NCI-H774 (cell line): ENCODE measurements at places on chromosomes 3 and 15.

DNA sequence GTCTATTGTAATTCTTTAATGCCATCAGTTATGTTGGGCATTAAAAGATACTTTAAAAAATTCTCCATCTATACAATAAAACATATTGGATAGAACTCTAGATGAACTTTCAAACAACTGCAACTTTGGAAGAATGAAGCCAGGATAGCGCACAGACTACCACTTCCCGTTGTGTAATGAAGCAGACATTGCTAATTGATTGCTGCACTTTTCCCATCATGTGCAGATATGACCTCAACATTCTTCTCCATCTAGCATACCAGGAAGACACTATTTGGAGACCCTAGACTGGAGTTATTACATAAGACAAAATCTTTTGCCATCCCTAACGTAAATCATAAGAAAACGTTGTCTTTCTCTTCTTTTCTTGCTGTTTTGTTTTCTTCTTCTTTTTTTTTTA, 75.0 kb downstream of the EDEM1 start:
- DNase-seq, result no peak

- DNase-seq, result no peak
Measured at GRCh38 chr3:104832530-104832929, 534.2 kb upstream of the ALCAM start.

DNA sequence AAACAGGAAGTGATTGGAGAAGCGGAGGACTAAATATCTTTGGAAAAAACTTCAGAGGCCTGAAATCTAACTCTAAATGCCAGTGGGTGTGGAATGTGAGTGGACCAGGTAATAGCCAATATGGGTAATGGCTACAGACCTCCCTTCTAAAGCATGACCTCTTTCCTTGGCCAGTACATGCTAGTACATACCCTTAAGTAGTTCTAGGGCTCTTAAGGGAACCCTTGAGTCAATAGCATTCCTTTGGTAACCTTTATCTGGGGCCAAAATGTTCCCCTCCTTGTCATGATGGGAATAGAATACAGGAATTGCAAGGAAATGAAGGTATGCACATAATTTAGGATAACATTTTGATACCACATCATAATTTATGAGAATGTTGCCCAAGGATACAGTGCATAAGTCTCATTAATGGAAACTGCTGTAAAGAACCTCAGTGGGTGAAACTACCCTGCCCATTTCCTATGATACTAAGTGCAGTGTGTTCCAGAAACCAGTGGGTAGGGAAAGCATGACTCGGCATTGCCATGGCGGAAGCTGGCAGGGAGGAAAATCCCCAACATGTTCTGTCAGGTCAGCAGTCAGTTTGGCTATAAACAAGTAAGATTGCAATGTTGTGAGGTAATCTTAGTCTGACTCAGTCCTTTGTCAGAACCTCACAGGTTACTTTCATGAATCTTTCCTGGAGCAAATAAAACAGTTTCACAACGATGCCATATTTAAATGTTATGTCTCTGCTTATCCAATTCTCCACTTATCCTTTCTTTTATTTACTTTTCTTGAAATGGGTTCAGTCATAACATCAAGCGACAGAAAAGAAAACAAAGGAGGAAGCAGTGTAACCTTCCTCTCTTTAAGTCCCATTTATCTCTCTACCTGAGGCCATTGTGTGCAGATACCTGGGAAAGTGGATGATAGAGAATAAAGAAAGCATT, 23.5 kb upstream of the RAP2B start:
- DNase-seq, result no peak

DNA sequence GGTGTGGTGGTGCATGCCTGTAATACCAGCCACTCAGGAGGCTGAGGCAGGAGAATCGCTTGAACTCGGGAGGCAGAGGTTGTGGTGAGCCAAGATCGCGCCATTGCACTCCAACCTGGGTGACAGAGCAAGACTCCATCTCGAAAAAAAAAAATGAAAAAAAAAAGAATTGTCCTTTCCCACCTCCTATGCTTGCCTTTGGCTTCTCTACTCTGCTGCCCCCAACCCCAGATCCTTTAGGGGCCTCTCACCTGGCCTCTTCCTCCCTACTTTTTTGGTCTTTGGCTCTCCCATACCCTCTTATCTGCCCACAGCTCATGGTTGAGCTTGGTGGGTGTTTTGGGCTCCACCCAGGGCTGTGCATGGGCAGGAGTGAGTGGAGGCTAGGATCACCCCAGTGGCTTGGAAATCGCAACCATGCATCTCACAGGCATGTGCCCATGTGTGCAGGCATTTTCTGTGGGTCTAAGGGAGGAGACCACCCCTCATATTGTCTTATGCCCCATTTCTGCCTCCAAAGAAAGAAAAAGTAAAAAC, 2.1 kb upstream of the SHISA5 start:
- DNase-seq, result no peak

- DNase-seq, result no peak
Measured at GRCh38 chr3:186472456-186473008, 71.6 kb downstream of the CRYGS start.

GRCh38 chr3:20511863-20512505, 326.0 kb upstream of the SGO1 start:
- peak; percentile 51 for DNase-seq

- DNase-seq, result no peak
Measured at GRCh38 chr15:99172989-99173388, 68.1 kb downstream of the SYNM start.

GRCh38 chr3:187629711-187630110, 40.5 kb downstream of the SST start:
- DNase-seq, result no peak
